Smooth muscle cell of trachea (primary cell): ENCODE measurements at places on chromosomes 1 and 21. TPM values are rescaled to one million over a fixed set of nuclear protein-coding genes. Genes with fewer than 3 reads are reported as not detected.

AKNAD1 gene
- not detected in 2 replicates for total RNA-seq

OR2L2 gene
- total RNA-seq = under 0.01 TPM in 1 of 2 replicates, not detected in the other

S100PBP gene
- total RNA-seq = 29.9 and 70.5 TPM in 2 replicates

IGSF3 gene
- 0.33 and 0.44 TPM in 2 replicates for total RNA-seq

TNFRSF1B gene
- total RNA-seq = 25.6 and 43.0 TPM in 2 replicates
